ENCODE measurements at places on chromosomes 1 and 21.

GRCh38 chr1:13828454-13829151 lies 128.6 kb downstream of the PRDM2 start:
- peak; percentile 73 for DNase-seq

DNA sequence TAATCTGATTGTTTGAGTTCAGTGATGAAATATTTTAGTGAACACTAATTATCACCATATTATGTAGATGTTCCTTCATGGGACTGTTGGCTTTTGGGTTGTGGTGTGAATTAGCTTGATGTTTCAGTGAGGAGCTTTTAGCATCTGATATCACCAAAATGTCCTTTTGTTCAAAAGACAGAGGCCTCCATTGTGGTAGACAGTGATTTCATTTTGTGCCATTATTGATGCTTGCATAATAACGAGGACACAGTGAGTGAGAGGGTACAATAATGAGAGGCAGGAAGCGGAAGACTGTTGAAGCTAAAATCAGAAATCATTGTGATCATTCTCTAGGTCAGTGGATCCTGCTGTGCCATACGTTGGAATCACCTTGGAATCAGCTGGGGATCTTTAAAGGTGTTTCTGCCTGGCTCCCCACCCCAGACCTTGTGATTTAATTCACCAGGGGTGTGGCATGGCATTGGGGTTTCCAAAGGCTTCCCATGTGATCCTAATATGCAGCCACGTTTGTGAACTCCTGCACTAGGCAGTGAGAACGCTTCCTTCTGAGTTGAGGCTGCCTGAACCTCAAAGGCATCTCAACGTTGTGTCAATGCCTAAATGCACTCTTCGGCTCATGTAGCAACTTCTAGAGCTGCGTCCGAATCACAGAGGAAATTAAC lies 82.1 kb upstream of the KIF1B start:
- DNase-seq, result no peak

DNA sequence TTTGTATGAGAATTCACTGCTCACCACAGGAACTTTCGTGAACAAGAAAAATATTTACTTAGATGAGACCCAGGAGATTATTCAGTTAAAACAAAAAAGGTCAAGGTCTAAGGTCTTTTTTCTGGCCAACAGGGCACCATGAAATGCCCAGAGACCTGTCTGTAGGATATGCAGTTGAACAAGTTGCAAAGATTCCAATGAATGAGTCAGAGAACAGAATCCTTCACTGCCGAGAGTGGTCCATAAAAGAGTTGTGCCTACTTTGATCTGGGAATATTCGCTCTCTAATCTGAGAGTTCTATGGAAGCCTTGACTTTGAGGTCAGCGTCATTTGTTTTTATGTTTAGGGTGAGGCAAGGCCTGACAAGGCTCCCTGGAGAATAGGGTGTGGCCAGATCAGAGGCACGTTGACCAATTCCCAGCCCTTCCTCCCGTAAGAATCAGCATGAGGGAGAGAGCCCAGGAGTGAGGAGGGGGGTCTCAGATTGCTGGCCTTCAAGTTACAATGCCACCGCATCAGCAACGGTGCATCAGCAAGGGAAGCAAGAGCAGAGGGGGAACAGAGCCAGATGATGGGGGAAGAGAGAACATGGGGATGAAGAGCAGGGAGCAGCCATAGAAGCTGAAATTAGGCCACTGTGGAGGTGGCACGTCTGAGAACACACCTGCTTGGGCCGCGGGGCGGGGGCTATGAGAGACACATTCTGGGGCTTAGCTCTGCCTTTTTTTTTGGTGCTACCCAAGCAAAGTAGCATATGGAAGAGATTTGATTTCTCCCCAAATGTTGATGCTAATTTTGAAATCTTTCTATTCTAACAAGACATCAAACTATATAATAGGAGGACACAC lies 206.4 kb upstream of the RAB4A start:
- peak; percentile 65 for DNase-seq

DNA sequence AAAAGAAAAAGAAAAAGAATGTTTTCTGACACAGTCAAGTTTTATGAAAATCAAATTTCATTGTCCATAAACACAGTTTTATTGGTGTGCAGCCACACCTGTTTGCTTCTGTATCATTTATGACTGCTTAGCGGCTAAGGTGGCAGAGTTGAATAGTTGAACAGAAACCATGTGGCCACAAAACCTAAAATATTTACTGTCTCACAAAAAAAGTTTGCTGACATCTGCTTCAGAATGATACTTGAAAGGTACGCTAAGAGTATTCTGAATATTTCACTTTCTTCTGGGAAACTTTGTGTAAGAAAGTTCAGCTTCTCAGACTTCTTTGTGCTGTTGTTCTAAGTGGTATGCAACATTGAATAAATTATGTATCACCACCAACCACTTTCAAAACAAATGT lies 6.2 kb downstream of the KCNK1 start:
- no peak for DNase-seq

- DNase-seq, result no peak
Measured at GRCh38 chr1:229032375-229032774, 238.5 kb upstream of the RAB4A start.

DNA sequence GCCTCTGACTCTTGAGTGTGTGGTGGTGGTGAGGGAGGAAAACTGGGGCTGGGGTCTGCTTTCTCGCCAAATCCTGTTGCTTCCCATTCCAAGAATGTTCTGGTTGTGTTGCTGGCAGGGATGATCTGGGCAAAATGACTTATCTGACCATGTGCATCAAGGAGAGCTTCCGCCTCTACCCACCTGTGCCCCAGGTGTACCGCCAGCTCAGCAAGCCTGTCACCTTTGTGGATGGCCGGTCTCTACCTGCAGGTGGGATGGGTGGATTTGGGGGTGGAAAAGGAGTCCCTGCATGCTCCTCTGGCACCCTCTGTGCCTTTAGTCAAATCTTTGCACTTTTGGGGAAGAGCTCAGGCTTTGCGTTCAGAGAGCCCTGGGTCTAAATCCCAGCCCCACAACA lies 18.1 kb downstream of the CYP4B1 start:
- DNase-seq, result peak; percentile 22

DNA sequence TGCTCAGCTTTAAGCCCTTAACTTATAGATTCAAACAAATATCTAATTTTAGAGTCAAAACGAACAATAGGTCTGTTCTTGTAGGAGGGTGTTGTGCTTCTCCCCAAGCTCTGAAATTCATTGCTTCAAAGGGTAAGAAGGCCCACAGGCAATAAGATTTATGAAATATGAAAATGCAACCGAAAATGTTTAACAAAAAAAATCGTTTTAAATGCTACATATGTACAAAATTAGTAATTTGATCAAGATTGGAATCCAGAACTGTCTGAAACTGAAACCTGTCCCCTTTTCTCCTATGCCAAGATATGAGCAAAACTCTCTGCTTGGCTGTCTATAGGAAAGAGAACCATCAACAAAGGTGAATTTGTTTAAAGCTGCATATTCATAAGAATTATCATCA lies 534.3 kb downstream of the PLPP3 start:
- DNase-seq, result no peak

- DNase-seq, result no peak
Measured at GRCh38 chr1:199855580-199855979, 171.9 kb upstream of the NR5A2 start.

DNA sequence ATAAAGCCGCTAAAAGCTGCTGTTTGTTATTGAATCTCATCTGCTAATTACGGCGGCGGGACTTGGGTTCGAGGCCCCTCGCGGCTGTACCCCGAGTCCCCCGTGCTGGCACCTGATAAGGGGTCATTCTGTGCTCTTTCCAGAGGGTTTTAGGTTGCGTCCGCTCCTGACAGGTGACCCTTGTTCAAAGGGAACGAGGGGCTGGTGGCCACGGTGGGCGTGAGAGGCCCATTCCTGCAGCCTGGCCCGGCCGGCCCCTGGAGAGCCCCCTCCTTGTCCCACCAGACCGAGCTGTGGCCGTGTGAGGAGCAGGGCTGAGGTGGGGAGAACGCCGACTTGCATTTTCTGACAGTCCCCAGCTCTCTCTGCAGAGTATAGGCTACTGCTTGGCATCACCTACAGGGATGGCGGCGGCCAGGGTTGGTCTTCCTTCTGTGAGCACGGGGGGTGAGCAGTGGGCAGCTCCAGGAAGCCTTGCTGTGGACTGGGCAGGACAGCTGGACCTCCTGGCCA lies 12.2 kb downstream of the PRDM16 start:
- DNase-seq, result no peak

- no peak for DNase-seq
Measured at GRCh38 chr1:43149889-43150288, 22.2 kb downstream of the EBNA1BP2 start.

GRCh38 chr1:38651669-38652068 lies 207.9 kb downstream of the RRAGC start:
- DNase-seq, result no peak

- DNase-seq, result no peak
Measured at GRCh38 chr1:211036381-211037060, 97.4 kb downstream of the KCNH1 start.
